ENCODE measurements at places on chromosomes 4 and X.

DNA sequence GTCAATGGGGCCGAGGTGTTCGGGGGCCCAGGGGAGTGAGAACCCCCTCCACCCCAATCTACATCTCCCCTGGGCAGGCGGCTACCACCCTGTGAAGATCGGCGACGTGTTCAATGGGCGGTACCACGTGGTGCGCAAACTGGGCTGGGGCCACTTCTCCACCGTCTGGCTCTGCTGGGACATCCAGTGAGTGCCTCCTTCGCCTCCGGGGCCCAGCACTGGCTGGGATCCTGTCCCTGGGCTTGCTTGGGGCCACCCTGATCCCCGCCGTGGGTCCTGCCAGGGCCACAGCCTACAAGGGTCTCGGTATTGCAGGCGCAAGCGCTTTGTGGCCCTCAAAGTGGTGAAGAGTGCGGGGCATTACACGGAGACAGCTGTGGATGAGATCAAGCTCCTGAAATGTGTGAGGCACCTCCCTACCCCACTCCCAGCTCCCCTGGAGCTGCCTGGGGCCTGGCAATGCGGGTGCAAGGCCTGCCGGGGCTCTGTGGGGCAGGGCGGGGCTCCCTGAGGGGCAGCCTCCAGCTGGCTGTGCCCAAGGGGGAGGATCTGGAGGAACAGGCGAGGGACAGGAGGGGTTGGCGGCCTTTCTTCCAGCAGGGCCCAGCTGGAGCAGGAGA lies 697 bp downstream of the SRPK3 start:
- no peak for DNase-seq

DNA sequence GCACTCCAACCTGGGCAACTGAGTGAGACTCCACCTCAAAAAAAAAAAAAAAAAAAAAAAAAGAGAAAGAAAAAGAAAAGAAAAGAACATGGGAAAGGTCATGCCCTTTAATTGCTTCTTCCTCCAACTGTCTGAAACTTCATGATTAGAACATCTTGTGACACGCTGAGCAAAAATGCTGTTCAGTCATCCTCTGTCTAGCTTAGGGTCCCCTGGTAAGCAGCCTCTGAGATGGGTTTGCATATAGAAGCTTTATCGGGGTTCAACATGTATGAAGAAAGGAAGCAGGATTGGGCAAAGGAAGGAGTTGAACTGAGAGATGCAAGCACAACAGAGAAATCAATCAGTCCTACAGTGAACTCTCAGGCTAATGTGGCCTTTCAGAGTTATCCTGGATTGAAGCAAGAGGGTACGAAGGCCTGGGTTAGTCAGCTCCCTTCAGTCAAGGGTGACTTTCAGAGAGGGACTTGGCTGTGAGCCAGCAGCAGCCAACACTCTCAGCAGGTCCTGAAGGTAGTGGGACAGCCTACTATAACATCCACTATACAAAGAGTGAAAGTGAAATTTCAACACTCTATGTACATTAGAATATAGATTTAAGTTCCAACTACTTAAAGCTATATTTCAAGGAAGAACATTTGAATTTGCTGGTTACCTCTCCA lies 11.4 kb downstream of the MAOB start:
- DNase-seq, result no peak

GRCh38 chr4:118999919-119000318 lies 111.3 kb downstream of the SYNPO2 start:
- DNase-seq, result no peak

GRCh38 chr4:8179771-8180170 lies 19.3 kb upstream of the SH3TC1 start:
- DNase-seq, result no peak

- peak; percentile 5 for DNase-seq
Observed at GRCh38 chr4:54440394-54441136, 211.5 kb downstream of the PDGFRA start.

DNA sequence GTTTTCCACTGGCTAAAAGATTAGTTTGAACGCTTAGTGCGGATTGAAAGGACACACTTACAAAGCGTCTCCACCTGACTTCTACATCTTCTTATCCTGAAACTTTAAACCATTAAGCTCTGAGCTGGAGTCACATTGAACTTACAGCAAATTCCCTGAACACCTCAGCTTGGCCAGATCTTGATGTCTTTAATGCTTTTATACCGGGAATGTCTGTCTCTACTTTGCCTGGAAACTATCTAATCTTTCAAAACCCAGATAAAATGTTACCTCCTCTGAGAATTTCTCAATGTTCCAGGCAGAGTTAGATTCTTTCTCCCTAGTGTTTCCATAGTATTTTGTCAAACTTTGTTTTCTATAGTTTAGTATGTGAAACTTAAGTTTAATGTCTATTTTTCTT lies 179.9 kb downstream of the DTHD1 start:
- no peak for DNase-seq

DNA sequence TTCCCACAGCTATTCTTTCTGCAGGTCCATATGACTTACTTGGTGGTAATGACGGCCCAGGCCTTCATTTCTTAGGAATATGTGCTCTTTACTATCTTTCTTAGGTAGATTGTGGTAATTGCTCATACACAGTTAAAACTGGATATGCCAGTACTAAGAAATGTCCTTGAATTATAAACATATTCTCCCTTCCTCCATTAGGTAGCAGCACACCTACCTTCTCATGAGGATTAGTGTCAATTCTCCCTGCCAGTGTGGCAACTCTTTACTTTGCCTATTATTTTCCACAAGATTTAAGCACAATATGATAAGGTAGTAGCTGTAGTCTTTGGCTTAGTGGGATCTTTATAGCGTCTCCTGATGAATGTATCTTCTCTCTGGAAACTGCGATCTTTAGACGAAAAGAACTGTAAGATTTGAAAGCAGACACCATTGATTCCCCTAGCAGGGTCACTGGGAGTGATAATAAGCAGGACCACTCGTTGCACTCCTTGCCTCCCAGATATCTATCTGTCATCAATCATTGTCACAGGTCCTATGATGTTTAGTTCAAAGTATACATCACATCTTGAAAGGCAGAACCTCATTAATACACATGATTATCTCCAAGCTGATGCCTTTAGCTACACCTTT lies 1240.7 kb downstream of the C4orf33 start:
- no peak for DNase-seq

DNA sequence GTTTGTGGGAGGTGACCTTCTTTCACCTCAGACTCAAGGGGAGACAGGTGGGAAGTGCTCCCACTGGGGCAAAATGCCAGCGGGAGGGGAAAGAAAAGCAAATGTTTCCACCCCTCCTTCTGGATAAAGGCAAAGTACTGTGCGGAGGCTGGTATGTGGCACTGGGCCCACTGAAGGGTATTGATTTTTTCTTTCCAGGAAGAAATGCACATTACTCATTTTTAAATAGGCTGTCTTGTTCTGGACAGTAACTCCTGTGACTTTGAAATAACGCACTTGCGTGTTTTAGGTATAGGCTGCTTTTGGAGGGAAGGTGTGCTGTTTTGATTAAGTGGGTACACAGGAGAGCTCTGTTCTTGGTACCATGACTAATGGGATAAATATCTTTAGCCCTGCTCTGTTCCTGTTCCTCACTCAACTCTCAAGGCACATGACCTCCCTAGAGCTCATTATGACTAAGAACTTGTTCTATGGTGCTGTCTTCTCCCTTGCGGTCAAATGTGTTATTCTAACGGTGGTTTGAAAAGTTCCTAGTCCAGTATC lies 40.7 kb upstream of the MBTPS2 start:
- no peak for DNase-seq

DNA sequence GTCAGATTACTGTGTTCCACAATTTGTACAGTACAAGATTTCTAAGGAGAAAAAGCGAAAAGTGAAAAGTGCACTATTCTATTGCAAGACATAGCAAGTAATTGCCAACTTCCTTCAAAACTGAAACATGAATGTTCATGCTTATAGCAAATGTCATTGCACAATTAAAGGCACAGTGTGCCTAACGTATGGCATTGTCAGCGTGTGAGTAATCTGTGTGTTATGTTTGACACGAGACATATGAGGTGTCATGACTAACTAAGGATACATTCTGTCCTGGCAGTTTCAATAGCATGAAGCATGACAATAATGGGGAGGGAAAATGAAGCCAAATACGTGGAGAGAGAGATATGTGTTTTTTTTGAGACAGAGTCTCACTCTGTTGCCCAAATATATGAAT lies 33.6 kb upstream of the TBC1D9 start:
- DNase-seq, result no peak

DNA sequence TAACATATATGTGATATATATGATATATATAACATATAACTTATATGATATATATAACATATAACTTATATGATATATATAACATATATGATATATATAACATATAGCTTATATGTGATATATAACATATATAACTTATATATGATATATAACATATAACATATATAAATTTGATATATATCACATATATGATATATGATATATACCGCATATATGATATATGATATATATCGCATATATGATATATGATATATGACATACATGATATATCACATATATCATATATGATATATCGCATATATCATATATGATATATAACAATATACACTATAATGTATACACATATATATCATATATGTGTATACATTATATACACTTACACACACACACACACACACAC lies 114.3 kb downstream of the ELOVL6 start:
- DNase-seq, result no peak

GRCh38 chr4:38920186-38920585 lies 52.6 kb downstream of the FAM114A1 start:
- no peak for DNase-seq

DNA sequence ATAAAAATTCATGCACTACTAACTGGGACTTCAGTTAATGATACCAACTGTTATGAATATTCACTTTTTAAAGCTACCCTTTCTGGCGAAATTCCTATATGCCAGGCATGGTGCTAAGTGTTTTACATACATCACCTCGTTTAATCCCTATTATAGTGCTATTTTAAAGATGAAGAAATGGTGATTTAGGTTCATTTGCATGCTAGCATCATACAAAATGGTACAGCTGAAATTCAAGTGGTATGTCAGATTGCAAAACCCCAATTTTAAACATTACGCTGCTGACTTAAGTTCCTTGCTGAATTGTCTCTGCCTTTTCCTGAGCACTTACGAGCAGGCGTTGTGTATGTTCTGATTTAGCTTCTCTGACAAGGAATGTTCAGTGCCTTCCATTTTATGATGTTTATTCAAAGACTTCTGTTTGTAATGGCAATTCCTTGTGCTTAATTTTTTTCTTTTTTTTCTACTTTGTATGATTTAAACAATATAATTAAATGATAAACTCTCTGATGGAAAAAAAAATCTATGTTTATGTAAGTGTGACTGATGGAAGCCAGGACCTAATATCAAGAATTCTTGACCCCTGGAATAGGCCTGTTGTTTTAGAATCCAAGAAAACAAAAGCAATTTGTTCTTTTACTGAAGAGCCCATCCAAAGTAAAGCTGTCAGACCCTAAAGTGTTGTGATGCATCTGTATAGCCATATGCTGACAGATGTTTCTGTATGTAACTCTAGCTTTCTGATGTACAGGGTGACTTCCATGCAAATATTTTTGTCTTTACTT lies 148.1 kb downstream of the PCDH7 start:
- DNase-seq, result peak; percentile 41

DNA sequence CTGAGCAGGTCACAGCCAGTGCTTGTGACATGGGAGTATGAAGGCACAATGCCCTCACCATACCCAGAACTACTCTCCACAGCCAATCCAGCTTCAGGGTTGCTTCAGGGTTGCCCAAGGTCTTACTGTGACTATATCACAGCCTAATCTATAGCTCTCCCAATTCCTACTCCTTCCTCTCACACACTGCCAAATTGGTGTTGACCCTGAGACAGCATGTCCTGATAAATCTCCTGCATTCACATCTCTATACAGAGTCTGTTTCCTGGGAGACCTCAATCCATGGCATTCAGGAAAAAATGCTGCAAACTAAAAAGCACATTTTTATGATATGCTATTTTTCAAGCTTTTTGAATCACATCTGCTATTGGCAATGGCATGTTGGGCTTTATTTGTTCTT lies 456.7 kb downstream of the GRID2 start:
- DNase-seq, result no peak

DNA sequence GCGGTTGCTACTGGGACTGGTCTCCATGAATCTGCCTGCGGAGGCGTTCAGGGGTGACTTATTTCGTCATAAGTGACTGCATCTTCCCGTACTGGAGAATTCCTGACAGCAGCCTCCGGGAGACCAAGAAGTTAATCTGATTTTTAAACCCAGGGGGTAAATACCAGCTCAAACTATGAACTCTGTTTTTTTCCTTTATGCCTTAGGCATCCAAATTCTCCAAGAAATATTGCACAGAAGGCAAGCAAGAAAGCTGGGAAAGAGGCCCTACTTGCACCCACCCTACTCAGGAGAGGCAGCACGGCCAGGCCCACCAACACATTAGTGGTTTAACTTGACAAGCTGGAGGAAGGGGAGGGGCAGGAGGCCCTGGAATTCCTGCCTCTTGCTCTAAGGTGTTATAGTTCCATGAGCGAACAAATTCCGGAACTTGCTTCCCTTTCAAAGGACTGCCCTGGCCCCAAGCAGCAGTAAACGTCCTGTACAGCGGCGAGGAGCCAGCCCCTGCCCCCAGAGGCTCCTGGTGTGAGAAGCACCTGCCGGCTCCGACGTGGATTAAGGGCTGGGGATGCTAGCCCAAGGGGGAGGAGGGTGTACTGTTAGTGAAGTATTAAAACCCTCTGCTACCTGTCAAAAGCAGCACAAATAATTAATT lies 177.2 kb downstream of the AFAP1 start:
- DNase-seq, result no peak

DNA sequence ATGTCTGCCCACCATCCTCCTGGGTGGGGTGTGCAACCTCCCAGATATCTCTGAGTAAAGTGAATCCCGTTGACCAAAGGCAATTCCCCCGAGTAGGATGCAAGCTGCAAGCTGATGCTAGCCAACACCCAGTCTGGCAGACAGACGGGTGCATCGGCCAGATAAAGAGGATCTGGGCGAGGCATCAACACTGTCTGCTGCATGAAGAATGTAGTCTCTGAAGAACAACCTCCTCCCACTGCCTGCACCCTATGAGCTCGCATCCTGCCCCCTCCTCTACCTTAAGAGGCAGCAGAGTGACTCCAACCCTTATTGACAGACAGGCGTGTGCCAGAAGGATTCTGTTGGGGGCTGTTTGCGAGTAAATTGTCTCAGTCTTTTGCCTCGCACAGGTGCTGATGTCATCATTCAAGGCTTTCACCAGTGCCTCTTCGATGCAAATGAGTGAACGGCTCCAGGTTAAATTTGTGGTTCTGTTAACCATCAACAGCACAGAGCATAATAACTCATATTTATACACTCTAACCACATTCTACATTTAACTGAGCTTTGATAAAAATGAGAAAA lies 546.9 kb downstream of the BCOR start:
- DNase-seq, result no peak

GRCh38 chr4:151887816-151888180 lies 127.0 kb upstream of the GATB start:
- no peak for DNase-seq

DNA sequence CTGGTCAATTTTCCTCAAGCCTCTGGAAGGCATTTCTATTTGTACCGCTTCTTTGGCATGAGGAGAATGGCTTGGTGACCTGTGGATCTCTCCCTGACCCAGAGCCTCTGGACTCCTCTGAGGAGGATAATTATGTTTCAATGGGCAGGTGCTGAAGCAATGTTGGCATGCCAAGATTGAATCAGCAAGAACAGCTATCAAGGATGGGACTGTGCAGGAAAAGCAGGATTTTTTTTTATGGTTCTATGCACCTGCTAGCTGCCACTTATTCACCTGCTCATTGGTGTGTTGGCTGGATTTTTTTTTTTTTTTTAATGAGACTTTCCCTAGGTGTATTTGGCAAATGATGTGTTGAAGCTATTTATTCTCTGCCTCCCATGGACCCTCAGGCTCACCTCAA lies 821.2 kb downstream of the RPA4 start:
- DNase-seq, result no peak

Data from NCI-H524 treated with DMSO at 0.1 percent for 48 hours (cell line).